Endothelial cell of umbilical vein (primary cell): ENCODE measurements at places on chromosomes 11 and 22.

DNA sequence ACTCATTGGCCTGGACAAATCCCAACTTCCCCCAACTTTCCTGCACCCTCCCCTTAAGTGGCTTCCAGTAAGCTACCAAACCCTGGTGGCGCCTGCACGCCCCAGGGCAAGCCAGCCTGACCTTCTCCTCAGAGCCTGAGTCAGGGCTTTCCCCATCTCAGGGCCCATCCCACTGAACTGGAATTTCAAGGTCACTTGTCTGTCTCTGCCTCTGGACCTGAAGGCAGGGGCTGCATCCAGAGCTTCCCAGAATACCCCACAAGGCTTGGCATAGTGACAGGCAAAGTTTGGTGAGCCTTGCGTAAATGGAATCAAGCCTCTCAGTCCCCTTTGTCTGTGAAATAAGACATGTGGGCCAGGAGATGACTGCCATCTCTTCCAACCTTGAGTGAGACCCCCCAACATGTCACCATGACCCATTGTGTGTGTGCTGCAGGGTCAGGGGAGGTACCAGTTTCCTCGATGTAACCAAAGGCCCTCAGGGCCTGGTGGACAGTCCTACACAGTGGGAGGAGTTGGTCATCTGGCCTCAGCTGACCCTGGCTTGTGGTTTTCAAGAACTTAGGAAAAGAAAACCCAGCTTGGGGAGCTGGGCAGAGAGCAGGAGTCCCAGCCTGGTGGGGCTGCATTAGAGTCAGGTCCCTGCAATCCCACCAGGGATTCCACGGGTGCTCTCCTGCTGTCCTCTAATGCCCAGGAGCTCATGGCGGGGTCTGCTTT is 8.9 kb downstream of the ALX4 start:
- DNase-seq: no peak
- H3K4me3 ChIP-seq: no peak overlapping the region
- H3K36me3 ChIP-seq: no peaks in the 10 kb centered on the region
- peaks cover 46% of the 10 kb centered on the region for H3K27me3 ChIP-seq
- H3K27ac ChIP-seq: no peak overlapping the region

DNA sequence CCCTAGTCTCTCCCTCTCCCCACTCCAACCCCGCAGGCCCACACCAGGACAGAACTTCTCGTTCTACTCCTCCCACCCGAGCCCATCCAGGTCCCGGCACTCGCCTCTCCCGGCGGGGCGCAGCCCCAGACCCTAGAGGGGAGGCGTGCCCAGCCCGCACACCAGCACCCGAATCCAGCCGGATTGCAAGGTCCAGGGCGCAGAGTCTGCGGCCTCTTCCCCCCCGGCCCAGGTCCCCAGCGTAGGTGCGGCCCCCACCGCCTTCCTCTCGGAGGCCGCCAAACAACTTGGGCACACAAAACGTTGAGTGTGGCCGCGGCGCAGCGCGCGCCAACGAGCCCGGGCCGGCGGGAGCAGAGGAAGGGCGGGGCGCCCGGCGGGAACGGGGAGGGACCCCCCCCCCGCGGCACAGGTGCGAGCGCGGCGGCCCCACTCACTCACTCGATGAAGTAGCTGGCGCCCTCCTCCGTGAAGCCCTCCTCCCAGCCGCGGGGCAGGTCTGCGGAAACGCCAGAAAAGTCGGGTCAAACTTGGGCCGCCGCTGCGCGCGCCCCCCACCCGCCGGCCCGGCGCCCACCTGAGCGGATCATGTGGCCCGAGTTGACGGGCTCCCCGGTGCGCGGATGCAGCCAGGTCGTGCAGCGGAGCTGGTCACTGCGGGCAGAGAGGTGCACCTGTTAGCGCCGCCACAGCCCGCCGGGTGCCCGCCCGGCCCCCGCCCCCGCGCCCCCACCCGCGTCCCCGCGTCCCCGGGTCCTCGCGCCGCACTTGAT is 480 bp downstream of the PLEKHA7 start:
- no peak for DNase-seq
- H3K4me3 ChIP-seq: peak overlapping the region; percentile 33
- H3K4me1 ChIP-seq: peaks cover 8% of the 10 kb centered on the region
- no peaks in the 10 kb centered on the region for H3K27me3 ChIP-seq
- no peaks in the 10 kb centered on the region for H3K36me3 ChIP-seq

- no peaks in the 10 kb centered on the region for H3K27me3 ChIP-seq
- no peak overlapping the region for H3K27ac ChIP-seq
- no peak for DNase-seq
- no peak overlapping the region for H3K4me3 ChIP-seq
- H3K4me1 ChIP-seq: peaks cover 26% of the 10 kb centered on the region
Measured at GRCh38 chr11:130785380-130786116, 130.7 kb downstream of the SNX19 start.

DNA sequence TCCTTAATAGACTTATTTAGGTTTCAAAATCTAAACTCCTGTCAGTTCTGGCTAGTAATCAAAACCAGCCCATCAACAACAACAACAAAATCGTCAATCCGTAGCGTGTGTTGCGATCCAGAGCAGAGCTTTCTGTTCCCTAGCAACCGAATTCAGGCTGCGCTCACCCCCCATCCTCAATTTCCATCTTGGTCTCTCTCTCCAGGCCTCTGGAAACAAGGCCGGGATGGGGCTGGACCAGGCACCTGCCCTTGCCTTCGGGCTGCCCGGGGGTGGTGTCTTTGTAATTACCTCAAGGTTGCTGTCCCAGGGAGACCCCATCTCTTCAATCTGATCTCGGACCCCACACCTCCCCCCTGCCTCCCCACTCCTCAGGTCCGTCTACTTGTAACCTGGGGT is 1341.5 kb downstream of the BRD1 start:
- H3K4me1 ChIP-seq: no peaks in the 10 kb centered on the region
- H3K27me3 ChIP-seq: peaks cover 16% of the 10 kb centered on the region
- no peak overlapping the region for H3K4me3 ChIP-seq
- no peak for DNase-seq
- H3K27ac ChIP-seq: no peak overlapping the region

DNA sequence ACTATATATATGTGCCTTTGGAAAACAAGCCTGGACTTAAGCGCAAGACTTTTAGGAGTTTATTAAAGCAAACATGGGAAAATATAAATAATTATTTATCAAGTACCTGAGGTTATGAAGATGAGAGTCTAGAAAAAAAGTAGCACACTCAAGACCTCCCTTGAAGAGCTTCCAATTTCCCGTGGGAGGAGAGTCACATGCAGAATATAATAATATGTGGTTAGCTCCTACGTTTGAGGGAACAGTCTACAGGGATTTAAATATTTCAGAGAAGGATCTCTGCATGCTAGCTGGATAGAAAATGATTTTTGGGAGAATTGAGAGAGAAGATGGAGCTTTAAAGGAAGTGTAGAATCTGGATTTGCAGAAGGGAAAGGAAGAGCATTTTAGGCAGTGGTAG is 183.8 kb downstream of the SWAP70 start:
- no peaks in the 10 kb centered on the region for H3K36me3 ChIP-seq
- H3K27ac ChIP-seq: no peak overlapping the region
- no peak for DNase-seq
- no peak overlapping the region for H3K4me3 ChIP-seq

- H3K4me1 ChIP-seq: no peaks in the 10 kb centered on the region
- no peak overlapping the region for H3K27ac ChIP-seq
- H3K4me3 ChIP-seq: no peak overlapping the region
- H3K36me3 ChIP-seq: no peaks in the 10 kb centered on the region
Measured at GRCh38 chr11:68652683-68653156, 31.6 kb upstream of the GAL start.

- peaks cover 31% of the 10 kb centered on the region for H3K4me1 ChIP-seq
- H3K36me3 ChIP-seq: peaks cover 15% of the 10 kb centered on the region
- DNase-seq: no peak
- no peaks in the 10 kb centered on the region for H3K27me3 ChIP-seq
- H3K27ac ChIP-seq: no peak overlapping the region
Measured at GRCh38 chr22:19850763-19851109, 3.9 kb downstream of the GNB1L start.

GRCh38 chr22:28413612-28414399 is 265.8 kb downstream of the TTC28 start:
- no peaks in the 10 kb centered on the region for H3K27me3 ChIP-seq
- DNase-seq: peak; percentile 63
- peaks cover 14% of the 10 kb centered on the region for H3K4me1 ChIP-seq
- H3K36me3 ChIP-seq: no peaks in the 10 kb centered on the region
- H3K27ac ChIP-seq: no peak overlapping the region

DNA sequence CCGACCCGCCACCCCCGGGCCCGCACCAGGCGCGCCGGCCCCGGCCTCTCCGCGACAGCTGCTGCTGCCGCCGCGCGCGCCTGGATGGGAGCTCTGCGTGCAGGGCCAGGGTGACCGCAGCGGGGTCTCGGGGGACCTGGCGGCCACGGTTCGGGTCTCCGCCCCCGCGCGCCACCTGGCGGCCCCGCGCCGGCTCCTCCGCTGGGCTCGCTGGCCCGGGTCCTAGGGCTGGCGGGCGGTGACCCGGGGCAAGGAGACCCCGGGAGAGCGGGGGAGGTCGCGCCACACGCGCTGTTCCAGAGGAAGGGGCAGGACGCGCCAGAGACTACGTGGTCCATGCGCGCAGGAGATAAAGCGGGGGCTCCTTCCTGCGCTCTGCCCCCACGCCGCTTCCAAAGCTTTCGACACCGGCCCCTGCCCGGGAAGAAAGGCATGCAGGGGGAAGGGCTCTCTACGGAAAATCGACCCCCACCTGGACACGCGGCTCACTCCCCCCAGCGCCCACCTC is 562 bp downstream of the SHANK2 start:
- no peak overlapping the region for H3K4me3 ChIP-seq
- no peak for DNase-seq
- no peak overlapping the region for H3K27ac ChIP-seq
- H3K4me1 ChIP-seq: no peaks in the 10 kb centered on the region
- peaks cover 34% of the 10 kb centered on the region for H3K27me3 ChIP-seq

DNA sequence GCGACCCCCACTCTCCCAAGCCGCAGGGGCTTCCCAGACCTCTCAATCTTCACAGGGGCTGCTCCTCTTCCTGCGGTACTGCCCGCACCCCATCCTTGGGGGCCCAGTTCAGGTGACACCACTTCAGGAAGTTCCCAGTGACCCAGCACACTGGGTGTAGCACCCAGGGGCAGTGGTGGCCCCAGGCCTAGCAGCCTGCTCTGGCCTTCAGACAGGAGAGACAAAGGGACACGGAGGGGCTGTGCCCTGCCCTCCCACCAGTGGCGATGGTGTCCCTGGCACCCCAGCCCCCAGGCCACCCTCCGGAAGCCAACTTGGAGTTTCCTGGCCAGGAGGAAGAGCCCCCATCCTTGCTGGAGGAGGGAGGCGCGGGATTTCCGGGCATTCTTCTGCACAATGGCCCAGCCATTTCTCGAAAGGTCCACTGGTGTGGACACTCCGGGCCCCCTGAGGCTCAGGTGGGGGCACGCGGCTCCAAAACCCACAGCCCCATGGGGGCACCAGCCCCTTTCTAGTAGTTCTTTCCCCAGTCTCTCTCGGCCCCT is 978 bp upstream of the CLDN5 start:
- no peaks in the 10 kb centered on the region for H3K36me3 ChIP-seq
- no peaks in the 10 kb centered on the region for H3K27me3 ChIP-seq
- peak overlapping the region; percentile 10 for H3K4me3 ChIP-seq
- DNase-seq: peak; percentile 28
- H3K4me1 ChIP-seq: peaks cover 44% of the 10 kb centered on the region

DNA sequence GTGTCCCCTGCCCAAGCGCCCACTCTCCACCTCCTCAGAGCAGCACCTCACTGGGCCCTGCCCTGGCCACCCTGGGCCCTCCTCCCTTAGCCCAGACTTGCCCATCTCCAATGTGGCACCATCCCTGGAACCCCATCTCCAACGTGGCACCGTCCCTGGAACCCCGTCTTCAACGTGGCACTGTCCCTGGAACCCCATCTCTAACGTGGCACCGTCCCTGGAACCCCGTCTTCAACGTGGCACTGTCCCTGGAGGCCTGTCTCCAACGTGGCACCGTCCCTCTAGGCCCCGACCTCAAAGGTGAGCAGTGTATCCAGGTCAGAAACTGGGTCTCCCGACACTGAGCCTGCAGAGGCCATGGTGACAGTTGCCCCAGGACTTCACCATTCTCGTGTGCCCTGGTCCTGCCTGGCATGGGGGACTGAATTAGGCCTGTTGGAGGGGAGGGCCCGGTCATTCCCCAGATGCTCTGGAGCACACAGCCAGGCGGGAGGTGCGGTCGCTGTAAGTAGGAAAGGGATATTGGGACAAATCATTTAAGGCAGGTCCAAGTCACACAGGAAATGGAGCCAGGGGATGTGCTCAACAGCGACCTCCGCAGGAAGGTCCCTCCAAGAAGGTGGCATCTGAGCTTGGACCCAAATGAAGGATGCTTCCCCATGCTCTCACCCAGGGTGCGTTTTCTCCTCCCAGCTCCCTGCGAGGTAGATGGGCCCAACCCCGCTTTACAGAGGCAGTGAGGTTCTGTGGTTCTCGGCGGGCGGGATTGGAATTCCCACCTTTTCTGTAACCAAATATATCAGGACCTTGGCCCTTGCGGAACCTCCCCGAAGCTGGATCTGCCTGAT is 2.4 kb upstream of the CTSD start:
- no peaks in the 10 kb centered on the region for H3K27me3 ChIP-seq
- DNase-seq: no peak
- H3K4me1 ChIP-seq: peaks cover 12% of the 10 kb centered on the region

GRCh38 chr22:45237065-45237990 is 3.4 kb downstream of the KIAA0930 start:
- H3K4me3 ChIP-seq: no peak overlapping the region
- no peaks in the 10 kb centered on the region for H3K36me3 ChIP-seq
- no peak overlapping the region for H3K27ac ChIP-seq
- DNase-seq: no peak

GRCh38 chr11:8699903-8700302 is 17.3 kb downstream of the RPL27A start:
- H3K4me3 ChIP-seq: no peak overlapping the region
- DNase-seq: peak; percentile 34
- H3K27ac ChIP-seq: peak overlapping the region; percentile 19
- H3K4me1 ChIP-seq: peaks cover 11% of the 10 kb centered on the region
- H3K36me3 ChIP-seq: no peaks in the 10 kb centered on the region

- no peaks in the 10 kb centered on the region for H3K36me3 ChIP-seq
- no peaks in the 10 kb centered on the region for H3K4me1 ChIP-seq
- H3K27me3 ChIP-seq: no peaks in the 10 kb centered on the region
- no peak for DNase-seq
Measured at GRCh38 chr11:36142439-36142838, 146.8 kb downstream of the COMMD9 start.
